Fibroblast of skin of scalp (primary cell): ENCODE measurements at places on chromosomes 6 and 20.

- no peak for DNase-seq
Observed at GRCh38 chr6:42564506-42564825, 637 bp downstream of the UBR2 start.

DNA sequence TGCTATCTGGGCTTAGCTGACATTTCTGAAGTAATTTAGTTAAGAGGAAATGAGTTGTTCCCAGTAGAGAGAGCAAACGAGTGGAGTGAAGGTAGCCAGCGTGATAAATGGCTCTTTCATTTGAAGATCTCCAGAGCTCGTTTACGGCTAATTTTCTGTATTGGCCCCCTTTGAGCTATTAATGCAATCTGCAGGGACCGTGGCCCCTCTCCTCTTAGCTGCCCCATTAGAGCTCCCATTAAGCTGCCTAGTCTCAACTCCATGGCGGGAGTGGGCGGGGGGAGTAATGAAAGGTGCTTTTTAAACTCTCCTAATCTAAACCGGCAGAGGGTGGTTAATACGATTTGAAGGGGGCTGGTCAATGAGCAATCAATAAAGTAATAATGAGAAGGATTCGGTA lies 12.5 kb downstream of the TFAP2B start:
- no peak for DNase-seq

GRCh38 chr20:32522526-32522775 lies 62.7 kb downstream of the NOL4L start:
- no peak for DNase-seq

GRCh38 chr6:42199106-42199981 lies 4.6 kb upstream of the GUCA1B start:
- peak; percentile 70 for DNase-seq

DNA sequence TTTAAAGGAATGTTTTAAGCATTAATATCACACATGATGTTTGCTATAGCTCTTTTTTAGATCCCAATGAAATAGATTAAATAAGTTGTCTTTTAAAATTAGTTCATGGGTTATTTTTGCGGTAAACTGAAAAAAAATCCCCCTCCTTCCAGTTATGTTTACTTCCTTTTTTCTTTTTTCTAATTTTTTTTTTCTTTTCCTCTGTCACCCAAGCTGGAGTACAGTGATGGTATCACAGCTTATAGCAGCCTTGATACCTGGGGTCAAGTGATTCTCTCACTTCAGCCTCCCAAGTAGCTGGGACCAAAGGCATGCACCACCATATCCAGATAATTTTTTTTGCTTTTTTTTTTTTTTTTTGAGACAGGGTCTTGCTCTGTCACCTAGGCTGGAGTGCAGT lies 17.8 kb upstream of the SCAF8 start:
- DNase-seq: no peak

- no peak for DNase-seq
Observed at GRCh38 chr6:156254240-156254639, 522.9 kb upstream of the ARID1B start.

DNA sequence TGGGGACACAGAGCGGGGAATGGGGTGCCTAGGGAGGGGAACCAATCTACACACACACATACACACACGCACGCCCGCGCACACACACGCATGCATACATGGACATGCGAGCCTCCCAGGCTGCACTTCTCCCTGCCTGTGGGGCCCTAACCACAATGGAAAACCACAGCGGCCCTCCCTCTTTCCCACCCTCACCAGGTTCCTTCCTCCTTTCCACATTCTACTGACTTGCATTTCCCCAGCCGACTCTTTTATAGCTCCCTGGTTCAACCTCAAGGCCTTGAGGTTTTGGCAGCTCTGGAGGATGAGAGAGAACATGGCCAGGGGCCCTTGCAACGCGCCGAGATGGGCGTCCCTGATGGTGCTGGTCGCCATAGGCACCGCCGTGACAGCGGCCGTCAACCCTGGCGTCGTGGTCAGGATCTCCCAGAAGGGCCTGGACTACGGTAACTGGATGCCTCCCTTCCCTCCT lies at the start of gene BPI:
TSS of gene BPI (plus strand) at position 249 of the 472 bp plus-strand sequence. CDS start at position 317, 68 bp downstream.
- DNase-seq: peak; percentile 48

DNA sequence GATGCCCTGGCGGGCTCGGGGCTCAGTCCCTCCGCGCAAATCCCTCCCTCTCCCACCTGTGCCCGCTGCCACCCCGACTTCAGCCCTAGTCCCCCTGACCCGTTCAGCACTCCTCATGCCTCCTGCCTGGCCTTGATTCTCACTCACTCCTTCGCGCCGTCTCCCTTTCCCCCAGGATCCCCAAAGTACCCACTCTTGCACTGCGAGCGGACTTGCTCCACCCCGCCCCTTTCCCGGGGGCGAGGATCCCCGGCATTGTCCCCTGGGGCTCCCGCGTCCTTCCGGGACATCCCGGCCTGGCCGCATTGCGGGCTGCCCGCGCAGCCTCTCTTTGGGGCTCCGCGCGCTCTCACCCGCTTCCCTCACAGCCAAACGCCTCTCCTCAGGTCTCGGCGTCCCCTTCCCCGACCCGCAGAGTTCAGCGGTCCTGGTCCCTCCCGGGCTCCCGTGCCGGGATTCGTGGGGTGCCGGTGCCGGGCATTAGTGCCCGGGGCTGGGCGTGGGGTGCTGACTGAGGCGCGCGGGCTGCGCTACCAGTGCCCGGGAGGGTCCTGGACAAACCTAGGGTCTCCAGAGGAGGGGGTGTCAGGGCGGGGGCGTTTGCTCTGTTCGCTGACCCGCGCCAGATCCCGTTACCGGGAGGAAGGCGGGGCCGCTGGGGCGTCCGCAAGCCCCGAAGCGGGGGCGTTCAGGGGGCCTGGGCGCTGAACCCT lies 45.5 kb upstream of the SUPT3H start:
- peak; percentile 47 for DNase-seq

DNA sequence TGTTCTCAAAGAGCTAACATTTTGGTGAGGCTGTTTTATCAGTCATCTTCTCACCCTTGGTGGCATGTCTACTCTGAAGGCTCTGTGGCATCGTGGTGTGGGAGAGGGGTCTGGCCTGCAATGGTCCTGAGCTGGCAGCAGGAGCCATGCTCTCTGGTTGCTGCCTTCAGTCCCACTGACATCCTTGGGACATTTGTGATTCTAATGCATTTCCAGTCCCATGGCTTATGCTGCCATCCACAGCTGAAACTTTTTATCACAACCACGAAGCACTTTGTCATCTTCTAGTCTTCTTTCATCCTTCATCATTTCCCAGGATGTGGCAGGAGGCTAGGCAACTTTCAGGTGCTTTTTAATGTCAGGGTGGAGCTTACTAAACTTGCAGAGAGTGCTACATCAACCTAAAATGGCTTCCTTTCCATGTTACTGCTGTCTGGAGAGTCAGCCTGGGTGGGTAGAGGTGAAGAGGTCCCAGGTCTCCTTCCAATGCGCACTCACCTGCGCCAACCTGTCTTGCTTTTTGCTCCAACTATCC lies 77.1 kb downstream of the GPR63 start:
- DNase-seq: no peak

- DNase-seq: no peak
Observed at GRCh38 chr6:15444881-15445280, 199.0 kb downstream of the JARID2 start.

- DNase-seq: peak; percentile 13
Observed at GRCh38 chr20:20393207-20394120, 25.6 kb downstream of the INSM1 start.

DNA sequence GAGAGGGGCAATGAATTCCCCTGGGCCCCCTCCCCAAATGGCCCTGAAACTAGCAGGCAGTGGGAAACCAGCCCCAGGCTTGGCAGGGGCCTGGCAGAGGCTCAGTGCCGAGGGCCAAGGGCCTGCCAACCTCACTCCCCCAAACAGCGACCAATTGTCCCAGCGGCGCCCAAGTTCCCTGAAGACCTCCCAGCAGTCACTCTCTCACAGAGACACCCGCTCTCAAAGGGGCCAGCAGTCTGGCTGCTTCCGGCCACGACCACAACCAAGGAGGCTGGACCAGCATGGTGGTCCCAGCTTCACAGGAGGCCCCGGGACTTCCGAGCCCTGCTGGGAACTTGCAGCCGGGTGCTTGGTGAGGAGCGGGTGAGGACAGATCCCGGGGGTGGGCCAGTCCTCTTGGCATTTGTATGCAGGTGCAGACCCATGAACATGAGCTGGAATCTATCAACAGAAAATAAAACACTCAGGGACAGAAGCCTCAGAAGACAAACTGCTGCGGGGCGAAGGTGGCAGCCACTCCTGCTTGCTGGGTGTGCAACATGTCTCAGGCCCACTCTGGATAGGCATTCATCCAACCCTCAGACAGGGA lies 17.5 kb upstream of the SIRPA start:
- no peak for DNase-seq

DNA sequence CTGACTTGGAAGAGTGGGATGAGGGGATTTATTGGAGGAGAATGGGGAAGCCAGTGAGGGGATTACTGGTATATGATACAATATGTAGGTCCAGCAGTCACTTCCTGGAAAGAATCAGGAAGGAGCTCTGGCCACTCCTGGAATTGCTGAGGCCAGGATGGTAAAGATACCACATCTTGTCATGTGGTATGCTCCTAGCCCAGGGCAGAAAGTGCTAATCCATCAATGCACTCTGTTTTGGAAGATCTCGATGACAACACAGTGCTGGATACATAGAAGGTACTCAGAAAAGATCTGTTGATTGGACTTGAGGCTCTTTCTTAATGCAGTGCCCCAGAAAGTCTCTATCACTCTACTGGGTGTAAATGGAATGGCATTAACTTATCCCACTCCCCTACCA lies 52.6 kb downstream of the LAMP5 start:
- DNase-seq: no peak

DNA sequence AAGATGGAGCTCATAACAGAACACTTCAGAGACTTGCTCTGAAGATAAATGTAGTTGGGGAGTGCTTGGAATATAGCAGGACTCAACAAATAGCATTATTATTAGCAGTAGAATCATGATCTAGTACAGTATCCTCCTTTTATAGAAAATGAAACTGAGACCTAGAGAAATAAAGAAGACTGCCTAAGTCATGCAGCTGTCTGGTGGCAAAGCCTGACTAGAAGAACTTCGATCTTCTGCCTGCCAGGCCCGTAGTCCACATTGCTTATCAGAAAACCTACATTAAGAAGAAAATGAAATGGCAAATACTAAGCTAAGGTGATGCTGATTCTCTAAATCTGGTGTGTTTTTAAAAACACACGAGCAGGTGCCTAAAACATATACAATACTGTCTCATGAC lies 46.4 kb upstream of the DST start:
- DNase-seq: no peak

- DNase-seq: no peak
Observed at GRCh38 chr6:38113825-38114576, 294.5 kb downstream of the ZFAND3 start.

DNA sequence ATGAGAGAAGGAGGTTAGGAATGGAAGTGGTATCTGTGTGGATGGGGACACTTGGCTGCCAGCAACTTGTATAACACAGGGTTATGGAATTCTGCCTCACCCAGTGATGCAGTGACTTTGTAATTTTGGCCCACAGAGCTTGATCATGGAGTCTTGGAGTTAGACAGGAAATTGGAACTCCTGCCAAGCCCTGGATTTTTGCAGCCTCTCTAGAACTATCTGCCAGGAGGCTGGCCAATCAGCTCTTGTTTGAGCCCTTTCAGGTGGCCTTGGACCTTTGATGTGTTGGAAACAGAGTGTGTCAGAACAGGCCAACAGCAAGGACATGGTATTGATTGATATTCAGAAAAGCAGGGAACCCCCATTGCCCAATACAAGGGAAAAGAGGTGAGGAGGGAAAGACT lies 157.7 kb upstream of the GGTLC1 start:
- peak; percentile 54 for DNase-seq

DNA sequence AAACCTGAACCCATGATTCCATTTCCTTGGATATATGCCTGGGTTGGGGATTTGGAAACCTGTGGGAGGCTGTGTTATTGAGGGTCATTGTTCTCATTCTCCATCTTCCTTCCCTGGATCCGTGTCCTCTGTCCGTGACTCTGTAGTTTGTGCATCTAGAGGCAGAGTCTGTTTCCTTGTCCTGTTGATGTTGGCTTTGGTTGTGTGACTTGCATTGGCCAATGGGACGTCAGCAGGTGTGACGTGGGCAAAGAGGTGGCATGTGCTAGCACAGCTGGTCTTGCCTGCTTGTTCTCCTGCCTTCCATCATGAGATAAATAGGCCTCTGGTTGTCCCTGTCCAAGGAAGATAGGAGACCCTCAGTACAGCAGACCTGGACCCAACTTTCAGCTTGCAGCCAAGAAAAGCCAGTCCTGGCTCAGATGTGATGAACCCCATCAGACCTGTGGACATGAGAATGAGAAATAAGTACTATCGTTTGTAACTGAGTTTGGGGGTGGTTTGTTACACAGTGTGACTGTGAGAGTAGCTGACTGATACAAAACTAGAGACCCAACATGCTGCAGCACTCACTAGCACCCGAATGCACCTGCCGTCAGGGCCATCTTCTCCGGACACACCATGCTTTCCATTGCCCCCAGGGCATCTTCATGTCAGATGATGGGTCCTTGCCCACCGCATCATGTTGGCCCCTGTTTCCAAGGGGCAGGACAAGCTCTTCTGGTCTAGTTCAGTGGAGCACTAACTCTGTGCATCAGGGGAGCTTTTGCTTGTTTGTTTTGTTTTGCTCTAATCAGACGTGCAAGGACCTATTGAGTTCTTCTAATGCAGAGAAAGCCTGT lies 195.3 kb upstream of the SULF2 start:
- DNase-seq: no peak

- no peak for DNase-seq
Observed at GRCh38 chr6:139522511-139523220, 148.2 kb upstream of the CITED2 start.

DNA sequence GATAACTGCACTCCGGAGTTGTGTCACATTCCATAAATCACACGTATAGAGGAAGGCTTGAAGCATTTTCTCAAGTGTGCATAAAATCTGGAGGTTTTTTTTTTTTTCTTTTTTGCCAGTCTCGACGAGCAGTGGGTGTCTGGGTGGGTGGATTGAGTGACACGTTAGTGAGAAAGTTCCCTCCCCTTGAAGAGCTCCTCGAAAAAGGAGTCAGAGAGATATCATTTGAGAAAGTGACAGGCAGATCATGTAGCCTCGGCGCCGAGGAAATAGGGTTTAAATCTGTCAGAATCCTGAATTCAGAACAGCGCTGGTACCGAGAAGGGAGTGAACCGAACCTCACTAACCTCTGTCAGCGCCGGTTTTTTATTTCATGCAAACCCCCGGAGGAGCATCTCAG lies 269.5 kb upstream of the ARID1B start:
- DNase-seq: no peak

DNA sequence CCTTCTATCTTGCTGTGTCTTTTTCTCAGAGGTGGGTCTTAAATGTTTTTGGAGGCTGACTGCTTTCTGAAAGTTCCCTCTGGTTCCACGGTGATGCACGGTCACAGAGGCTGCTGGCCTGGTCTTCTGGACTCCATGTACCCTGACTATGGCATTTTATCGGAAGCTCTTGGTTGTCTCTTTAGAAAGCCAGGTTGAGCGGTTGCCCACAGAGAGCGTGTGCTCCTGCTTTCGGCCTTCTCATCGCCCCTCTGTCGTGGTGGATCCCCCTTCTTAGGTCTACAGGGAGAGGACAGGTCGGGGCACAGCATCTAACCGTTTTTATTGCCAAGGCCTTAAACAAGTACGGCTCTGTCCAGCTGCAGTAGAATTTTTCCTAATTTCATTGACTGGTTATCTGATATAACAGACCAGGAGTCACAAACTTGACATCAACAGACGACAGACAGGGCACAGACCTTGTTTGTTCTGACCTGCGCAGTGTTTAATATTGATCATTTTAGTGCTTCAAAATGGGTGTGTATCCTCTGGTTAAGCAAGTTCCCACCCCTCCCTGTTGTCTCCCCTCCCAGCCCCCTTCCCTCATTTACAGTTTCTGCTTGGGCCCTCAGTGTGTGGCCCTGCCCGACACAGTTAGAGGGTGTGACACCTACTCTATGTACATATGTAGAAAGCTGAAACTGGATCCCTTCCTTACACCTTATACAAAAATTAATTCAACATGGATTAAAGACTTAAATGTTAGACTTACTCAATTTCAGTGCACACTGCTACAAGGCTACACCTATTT lies 24.7 kb downstream of the SYTL3 start:
- DNase-seq: no peak
